ENCODE measurements at places on chromosomes 5 and 9.

DNA sequence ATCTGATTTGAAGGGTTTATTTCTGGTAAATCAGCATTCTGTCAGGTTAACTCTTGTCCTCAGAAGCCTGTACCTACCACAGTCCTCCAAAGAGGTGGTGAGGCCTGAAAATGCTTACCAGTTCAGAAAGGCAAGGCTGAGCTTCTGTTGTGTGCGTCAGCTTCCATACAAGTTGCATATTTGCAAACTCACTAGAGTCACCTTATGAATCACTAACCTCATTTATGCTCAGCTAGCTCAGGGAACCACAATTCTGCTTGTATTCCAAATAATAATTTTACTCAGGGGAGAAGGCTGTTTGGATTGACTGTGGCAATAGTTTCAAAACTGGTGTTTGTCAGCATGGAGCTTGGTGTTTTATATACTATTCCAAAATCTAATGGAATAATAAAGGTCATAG, 355.1 kb upstream of the RFX3 start:
- no peak for DNase-seq

- DNase-seq, result no peak
These were observed 691 bp downstream of the DMXL1 start for GRCh38 chr5:119071561-119071995.

GRCh38 chr5:135025730-135026644, 8.0 kb downstream of the PITX1 start:
- no peak for DNase-seq

- no peak for DNase-seq
These were observed 109.3 kb upstream of the HAND1 start for GRCh38 chr5:154587123-154588026.

DNA sequence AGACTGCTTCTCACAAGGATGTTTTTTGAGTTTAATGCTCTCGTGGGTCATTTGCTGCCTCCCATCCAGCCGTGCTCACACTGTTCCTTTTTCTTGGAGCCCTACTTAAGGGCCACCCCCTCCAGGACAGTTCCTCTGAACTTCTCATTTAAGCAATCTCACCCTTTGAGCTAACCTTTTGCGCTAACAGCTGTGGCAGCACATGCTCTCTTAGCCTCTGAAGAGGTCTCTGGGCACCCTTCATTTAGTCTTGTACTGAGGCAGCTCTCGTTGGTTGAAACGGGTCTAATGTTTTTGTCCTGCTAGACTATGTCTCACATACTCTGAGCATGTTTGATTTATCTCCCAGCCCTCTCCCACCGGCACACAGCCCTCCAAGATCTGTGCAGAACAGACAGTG, 11.8 kb downstream of the ALDH1B1 start:
- DNase-seq, result no peak

- DNase-seq, result no peak
These were observed 7.0 kb downstream of the CSF2 start for GRCh38 chr5:132080595-132080994.

GRCh38 chr5:30539004-30539634, 654.4 kb upstream of the CDH6 start:
- no peak for DNase-seq

GRCh38 chr5:149200355-149200754, 59.1 kb downstream of the ABLIM3 start:
- DNase-seq, result no peak

GRCh38 chr9:16064771-16065170, 511.9 kb downstream of the CCDC171 start:
- DNase-seq, result no peak

- no peak for DNase-seq
These were observed 67.1 kb downstream of the EHMT1 start for GRCh38 chr9:137685741-137686420.

- no peak for DNase-seq
These were observed 76.6 kb downstream of the PPIC start for GRCh38 chr5:122959740-122960445.

GRCh38 chr5:132408965-132409364, 39.5 kb downstream of the SLC22A5 start:
- DNase-seq, result no peak

GRCh38 chr5:73196201-73196600, 23.2 kb downstream of the TMEM174 start:
- no peak for DNase-seq

DNA sequence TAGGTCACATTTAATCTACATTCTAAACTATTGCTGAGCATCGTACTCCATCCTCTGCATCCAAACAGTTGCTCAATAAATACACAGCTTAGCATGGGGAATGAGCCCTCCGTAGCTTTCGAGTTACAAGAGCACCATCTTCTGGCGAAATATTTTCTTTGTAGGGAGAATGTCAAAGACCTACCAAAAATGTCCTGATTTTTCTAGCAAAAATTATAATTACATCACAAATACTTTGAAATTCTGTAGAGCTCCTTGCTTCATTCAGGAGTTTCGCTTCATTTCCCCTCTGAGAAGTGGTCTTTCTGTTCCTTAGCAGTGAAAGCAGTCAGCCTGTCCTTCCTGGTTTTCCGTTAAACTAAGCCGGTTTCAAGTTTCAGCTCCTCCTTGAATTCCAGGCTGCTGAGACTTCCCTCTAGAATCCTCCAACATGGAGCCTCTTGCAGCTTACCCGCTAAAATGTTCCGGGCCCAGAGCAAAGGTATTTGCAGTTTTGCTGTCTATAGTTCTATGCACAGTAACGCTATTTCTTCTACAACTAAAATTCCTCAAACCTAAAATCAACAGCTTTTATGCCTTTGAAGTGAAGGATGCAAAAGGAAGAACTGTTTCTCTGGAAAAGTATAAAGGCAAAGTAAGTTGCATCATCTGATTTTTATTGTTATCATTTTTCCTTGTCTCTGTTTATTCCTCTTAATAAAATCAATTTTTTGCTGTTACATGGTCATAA, at the start of gene GPX8:
TSS of gene GPX8 (plus strand) at position 409 of the 730 bp plus-strand sequence. CDS start at position 431, 22 bp downstream.
- DNase-seq, result no peak

DNA sequence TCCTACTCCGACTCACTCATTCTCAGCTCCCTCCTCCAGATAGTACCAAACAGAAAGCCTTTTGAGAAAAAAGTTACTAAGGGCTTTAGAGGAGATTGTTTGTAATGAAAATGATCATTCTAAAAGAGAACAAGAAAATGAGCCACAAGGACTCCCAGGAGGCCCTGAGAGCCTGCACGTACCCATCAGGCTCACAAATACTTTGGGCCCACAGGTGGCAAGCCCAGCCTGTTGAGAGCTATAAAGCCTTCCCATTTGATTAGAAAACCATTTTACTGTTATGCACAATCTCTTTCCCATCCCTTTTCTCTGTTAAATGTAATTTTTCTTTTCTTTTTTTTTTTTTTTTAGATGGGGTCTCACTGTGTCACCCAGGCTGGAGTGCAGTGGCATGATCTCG, 136.1 kb downstream of the LHFPL2 start:
- no peak for DNase-seq

GRCh38 chr9:79660615-79661014, 88.8 kb downstream of the TLE4 start:
- no peak for DNase-seq

DNA sequence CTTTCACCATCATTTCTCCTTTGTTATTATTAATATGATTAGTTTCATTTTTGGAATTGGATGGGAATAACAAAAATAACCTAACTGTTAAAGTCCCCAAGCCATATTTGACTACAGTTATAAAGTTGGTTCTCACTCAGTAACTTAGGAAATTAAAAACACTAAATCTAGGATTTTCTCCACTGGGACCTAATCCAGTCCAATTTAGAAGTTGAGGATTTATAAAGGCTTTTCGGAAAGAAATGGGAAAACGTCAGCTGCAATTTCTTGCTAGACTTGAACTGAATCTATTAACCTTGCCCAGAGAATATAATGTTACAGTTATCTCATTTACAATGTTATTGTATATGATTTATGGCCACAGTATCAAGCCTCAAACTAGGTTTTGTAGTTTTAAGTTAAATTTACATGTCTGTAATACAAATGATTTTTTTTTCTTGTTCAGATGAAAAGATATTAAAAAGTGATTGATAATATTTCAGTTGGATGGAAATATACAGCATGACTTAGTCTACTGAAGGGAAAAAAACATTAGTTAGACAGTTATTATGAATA, 524.3 kb upstream of the GRAMD2B start:
- no peak for DNase-seq

- DNase-seq, result no peak
These were observed 100.5 kb upstream of the PRRC1 start for GRCh38 chr5:127416906-127417305.

DNA sequence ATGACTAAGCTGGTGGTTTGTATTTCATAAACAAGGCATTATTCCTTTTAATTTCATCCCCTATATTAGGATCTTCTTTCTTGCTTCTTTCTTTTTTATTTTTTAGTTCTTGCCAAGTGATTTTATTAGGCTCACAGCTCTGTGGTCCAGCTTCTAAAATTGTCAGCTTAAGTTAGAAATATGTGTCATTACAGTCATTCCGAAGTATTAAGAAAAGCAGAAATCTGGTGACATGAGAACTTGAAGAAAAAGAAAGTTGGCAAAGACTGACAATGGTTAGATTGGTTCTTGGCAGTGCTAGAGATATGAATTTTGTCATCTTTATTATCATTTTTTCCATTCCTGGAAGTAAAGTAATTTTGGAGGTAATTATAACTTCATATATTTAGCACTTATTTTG, 166.5 kb upstream of the PRR16 start:
- DNase-seq, result no peak

DNA sequence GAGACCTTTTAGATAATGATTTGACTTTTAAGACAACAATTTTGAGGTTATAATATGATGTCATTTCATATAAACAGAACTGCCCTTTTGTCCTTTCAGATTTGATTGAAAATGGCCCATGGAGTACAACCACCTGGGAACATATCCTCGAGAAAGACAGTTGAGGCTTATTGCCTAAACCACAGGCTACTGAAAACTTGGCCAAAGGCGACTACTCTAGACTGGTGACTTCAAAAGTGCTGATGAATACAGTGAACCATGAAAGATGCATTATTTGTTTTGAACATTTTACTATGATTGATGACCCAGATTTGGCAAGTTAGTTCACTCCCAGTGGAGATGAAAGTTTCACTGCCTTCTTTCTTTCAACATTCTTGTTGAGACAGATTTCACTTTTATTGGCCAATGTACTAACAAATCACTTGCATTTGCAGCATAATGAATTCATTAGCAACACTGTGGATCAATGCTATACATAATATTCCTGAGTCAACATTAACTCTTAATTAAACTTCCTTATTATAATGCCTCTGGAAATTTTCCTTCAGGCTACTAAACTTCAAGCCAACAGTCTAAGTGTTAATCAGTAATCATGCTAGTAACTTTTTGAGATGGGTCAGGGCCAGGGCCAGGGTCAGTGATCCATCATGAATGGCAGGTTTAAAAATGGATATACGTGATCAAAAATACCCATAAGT, 480.3 kb downstream of the RAB3C start:
- no peak for DNase-seq

DNA sequence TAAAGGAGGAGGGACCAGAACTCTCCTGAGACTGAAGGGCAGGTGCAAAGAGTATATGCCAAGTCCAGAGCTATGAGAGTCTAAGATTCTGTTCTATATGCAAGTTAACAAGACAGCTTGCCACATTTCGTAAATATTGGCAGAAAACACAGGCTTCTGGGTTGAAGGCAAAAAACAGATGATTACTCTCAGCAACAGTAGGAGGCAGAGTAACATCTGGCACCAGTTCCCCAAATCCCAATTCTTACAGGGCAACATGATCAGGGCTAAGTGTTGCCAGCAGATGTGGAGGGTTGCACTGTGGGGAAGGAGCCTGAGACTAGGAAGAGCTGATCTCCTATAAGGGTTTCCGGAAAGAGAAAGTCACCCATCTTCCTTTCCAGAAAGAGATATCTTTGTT, 179.4 kb downstream of the PJA2 start:
- DNase-seq, result no peak

DNA sequence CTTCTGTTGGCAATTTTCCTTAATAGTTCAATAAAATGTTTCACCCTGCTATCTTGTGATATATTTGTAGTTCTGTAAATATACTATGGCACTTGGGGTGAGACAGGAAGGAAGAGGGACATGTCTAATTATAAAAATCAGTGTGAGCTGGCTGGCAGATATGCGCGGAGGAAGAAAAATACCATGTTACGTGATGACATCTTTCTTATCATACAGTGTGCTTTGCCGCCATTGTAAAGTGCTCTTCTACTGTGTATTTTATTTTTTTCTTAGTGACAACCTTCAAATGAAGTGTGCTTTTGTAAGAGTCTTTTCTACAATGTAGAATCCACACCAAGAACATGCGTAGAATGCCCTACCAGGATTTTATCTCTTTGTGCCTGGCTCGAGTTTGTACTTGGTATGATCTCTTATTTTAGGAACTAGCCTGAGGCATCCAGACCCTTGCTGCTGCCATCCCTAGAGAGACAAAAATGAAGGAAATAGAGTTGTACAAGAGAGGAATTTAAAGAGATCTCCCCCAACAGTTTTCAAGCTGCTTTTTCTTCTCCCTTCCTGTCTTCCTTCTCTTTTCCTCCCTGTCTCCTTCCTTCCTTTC, 46.7 kb upstream of the RIOK2 start:
- no peak for DNase-seq

DNA sequence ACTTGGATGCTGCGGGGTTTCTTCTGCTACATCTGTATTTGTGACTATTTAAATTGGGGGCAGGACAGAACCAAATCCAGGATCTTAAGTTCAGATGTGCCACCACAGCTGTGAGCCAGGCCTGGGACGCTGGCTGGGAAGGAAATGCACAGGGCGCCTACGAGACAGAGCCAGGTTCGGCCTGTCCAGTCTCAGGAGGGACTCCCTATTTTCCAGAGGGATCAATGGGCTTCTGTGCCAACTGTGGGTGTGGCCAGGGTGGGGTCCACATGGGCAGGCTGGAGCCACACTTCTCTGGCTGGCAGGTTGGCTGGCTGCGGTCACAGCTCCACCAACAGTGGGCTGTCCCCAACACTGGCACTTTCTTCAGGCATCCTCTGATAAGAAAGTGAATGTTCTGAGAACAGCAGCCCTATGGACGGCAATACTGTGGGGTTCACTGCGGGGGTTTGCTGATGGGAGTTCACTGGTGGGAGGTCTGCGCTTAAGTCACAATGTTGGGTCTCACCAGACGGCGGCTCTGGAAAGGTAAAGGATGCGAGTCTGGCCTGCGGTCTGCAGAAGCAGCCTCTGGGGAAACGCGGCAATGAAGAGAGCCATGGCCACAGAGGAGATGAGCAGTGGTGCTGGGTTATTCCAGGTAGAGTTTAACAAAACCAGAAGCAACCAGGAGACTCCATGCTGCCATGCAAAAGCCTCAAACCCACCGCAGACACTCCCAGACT, 78.1 kb downstream of the DAP start:
- no peak for DNase-seq

DNA sequence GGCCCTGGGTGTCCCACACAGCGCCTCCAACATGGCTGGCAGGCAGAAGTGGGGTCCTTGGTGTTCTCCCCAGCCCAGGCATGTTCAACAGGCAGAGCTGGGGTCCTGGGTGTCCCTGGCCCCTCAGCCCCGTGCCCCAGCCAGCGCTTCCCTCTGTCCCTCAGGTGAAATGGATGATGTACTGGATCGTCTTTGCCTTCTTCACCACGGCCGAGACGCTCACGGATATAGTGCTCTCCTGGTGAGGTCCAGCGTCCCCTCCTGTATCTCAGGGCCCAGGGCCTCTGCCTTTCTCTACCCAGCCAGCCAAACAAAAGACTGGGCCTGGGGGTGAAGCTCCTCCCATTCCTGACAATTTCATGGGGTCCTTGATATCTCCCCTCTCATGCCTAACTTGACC, 2.4 kb downstream of the REEP2 start:
- no peak for DNase-seq

- DNase-seq, result no peak
These were observed 158.7 kb downstream of the NFIB start for GRCh38 chr9:14155237-14155636.

All from stimulated activated CD8-positive, alpha-beta memory T cell treated with anti-CD3 and anti-CD28 coated beads, Interleukin-12 subunit alpha, Interleukin-12 subunit beta, amount 100 ng/mL, for 4 hours (primary cell).